Esophagus squamous epithelium (tissue), 5 donors: ENCODE measurements at places on chromosomes 4 and X.

DNA sequence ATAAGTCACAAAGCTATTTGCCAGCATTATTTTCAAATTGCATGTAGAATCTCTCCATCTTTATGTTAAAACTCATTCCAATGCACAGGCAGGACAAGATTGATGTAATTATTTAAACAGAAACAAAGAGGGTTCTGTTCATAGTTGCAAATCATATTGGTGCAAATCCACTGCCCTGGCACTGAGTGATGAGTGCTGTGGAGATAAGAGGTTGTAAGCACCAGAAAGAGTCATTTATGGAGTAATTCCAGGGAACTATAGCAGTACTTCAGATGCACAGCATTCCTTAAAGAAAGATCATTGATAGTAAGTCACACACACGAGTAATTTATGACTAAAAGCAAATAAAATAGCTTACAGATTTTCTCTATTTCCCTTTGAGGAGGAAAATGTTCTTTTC lies 337.7 kb upstream of the CTSO start:
- no peak for DNase-seq

GRCh38 chrX:140250391-140250790 lies 254.5 kb downstream of the SOX3 start:
- no peak for DNase-seq

- DNase-seq, result no peak
Observed at GRCh38 chrX:88613338-88613737, 133.7 kb upstream of the CPXCR1 start.

DNA sequence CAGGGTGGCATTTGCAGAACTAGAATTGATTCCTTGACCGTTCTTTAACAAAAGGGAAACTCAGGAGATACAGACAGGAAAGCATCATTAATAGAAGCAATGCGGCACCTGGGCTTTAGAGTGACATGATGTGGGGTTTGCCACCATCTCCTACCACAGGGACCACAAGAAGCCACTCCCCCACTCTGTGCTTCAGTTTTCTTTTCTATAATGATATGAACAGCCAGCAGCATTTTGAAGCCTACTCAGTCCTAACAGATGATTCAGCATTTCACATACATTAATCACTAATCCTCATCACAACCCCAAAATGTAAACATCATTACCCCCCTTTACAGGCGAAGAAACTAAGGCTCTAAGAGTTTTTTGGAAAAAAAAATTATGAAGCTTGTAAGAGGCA lies 22.9 kb downstream of the CCDC149 start:
- DNase-seq, result no peak

DNA sequence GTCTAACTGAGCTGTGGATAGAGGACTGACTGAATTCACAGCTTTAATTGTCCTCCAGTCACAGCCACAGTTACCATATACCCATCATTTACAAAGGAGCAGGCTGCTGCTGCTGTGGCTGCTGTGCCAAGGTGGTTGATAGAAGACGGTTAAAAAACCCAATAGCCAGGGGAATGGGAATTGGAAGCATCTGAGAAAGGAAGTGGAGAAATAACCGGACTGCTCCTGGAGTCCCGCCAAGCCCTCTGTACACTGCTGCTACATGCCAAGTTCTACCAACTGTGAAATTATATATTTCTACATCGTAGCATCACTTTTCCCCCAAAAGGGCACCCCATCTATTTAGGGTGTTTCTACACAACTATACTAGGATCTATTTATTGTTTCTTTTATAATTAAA lies 279.7 kb upstream of the ARX start:
- DNase-seq, result no peak

DNA sequence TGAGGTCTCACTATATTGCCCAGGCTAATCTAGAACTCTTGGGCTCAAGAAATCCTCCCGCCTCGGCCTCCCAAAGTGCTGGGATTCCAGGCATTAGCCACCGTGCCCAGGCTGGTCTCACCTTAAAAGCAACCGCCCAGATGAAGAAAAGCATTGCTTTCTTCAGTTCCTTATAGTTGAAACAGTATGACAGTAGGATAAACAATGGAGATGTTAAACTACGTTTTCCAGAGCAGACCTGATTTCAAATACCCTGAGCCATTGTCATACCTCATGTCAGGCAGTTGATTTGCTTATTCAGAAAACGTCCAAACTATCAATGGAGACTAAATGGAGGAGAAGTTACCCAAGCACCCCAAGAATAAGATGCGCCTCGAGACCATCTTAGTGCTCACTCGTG lies 26.3 kb upstream of the TMEM131L start:
- DNase-seq, result no peak

GRCh38 chr4:159175085-159175988 lies 72.5 kb downstream of the RAPGEF2 start:
- DNase-seq, result no peak

GRCh38 chr4:6751611-6752485 lies 30.7 kb upstream of the KIAA0232 start:
- no peak for DNase-seq

DNA sequence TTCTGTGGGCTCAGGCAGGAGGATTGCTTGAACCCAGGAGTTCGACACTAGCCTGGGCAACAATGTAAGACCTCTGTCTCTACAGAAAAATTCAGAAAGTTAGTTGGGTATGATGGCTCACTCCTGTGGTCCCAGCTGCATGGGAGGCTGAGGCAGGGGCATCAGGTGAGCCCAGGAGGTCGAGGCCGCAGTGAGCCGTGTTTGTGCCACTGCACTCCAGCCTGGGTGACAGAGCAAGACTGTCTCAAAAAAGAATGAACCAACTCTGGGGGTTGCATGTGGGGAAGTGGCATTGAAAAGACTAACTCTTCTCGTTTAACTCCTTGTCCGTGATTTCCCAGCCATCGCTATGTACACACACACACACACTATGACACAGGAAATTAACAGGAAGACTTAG lies 26.9 kb downstream of the ENOPH1 start:
- no peak for DNase-seq

GRCh38 chr4:144750348-144750747 lies 104.4 kb downstream of the HHIP start:
- DNase-seq, result no peak

DNA sequence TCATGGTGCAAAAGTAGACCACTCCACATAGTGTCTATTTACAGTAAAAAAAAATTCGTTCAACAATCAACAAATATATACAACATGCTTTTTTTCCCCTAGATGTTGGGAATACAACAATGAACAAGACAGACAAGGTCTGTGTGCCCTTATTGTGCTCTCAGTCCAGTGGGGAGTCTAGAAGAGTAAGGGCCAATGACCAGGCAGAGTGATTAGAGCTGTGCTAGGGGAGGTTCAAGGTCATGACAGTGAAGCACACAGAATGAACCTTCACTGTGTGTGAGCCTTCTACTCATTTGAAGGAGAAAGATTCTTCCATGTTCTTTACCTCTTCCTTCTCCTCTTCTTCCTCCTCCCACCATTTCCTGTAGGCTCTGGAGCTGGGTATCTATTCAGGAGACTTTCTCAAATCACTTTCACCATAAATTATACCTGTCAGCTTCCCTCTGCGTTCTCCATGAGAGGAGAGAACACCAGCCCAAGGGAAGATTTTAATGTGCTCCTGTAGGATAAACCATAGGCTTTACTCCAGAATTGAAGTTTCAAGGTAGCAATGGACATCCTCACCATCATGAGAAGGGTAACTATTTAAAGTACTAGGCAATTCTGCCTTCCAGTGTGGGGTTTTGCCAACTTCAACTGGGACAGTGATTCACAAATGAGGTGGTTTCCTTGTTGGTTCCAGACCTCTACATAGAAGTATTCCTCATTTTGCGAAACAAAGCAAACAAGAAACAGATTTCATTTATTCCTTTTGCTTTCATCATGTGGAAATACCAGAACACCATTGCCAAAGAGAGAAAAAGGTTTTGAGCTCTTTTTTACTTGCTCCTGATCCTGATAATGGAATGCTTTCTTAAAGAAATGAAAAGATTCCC lies 246.9 kb upstream of the GPC4 start:
- DNase-seq, result no peak

DNA sequence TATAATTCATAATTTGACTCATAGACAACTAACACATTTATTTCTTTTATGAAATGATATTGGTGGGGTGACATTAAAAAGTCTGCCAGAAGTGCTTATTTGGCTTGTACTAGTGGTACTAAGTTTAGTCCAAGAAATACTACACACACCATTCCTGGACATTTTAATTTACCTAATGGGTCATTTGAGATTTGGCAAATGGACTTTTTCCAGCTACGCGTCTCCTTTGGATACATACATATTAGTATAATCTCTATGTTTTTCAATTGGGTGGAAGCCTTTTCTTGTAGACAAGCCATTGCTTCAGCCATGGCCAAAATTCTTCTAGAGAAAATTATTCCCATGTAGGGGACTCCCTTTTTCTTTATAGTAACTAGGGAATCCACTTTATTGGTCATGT lies 968.5 kb downstream of the C4orf33 start:
- DNase-seq, result no peak

DNA sequence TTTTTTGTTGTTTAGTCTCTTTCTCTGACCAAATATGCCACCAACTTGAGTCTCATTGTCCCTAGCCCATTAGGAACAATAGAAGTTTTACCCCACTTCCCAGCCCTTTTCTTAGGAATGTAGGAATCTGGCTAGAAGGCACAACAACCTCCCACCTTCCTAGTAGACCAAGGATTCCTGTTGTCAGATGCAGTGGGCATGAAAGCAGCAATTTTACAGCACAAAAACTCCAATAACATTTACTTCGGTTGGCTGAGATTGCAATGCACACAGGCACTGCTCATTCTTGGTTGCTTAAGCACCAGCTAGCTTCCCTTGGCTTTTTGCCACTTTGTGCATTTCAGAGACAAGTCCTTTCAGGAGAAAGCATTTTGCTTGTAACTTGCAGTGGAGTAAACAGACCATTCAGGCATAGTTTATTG lies 312.8 kb downstream of the TENM3 start:
- no peak for DNase-seq

GRCh38 chr4:21387683-21388082 lies 560.9 kb downstream of the KCNIP4 start:
- no peak for DNase-seq

DNA sequence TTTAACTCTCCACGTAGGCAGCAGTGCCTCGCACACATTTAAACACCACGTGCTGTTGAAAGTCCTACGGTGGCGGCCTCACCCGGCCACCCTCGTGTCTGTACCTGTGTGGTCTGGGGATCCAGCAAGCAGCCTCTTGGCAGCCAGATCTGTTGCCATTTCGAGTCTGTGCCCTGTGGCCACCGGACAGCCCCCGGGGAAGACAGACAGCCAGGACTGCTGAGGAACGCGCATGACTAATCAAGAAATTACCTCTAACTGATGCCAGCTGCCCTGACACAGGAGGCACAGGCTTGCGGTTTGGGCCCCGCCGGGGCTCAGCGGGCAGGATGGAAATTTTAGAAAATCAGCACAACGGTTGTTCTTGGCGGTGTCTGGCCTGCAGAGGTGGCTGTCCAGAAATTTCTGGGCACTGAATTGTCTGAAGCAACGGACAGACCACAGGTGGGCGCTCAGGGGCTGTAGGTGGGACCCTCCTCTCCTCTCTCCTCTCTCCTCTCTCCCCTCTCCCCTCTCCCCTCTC lies 15.6 kb upstream of the ASMTL start:
- no peak for DNase-seq

GRCh38 chr4:87419578-87420249 lies 2.7 kb upstream of the NUDT9 start:
- no peak for DNase-seq

DNA sequence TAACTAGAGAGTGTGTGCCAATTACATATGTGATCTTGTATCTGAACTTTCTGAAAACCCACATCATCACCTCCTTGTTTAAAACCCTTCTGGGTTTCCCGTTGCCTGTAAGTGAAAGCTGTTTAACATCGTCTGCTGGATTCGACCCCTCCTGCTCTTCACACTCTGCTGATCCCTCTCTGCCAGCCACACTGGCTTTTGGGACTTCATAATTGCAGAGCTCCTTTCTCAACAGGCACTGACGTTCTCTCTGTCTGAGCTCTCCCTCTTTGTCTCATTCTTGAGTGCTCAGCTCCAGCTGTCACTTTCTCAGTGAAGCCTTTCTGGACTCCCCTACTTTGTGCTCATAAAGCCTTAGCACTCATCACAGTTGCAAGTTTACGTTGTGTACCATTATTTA lies 153.9 kb downstream of the CEP135 start:
- DNase-seq, result no peak

GRCh38 chr4:151426513-151426912 lies 17.5 kb downstream of the FHIP1A start:
- no peak for DNase-seq

DNA sequence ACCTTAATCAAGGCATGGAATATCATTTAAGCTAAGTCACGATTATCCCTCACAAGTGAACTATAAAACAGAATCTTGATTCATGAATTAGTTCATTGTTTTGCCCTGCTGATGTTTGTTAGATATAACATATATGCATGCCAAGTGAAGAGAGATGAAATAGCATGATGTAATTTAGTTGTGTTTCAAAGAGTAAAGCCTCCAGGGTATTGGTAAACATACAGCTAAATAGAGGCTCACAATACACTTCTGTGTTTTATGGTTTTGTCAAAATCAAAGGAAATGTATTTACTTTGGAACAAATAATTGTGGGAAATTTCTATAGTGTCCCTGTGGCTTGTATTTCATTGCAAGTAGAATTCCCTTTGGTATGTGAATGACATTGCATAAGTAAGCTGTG lies 69.0 kb upstream of the LEF1 start:
- DNase-seq, result no peak

DNA sequence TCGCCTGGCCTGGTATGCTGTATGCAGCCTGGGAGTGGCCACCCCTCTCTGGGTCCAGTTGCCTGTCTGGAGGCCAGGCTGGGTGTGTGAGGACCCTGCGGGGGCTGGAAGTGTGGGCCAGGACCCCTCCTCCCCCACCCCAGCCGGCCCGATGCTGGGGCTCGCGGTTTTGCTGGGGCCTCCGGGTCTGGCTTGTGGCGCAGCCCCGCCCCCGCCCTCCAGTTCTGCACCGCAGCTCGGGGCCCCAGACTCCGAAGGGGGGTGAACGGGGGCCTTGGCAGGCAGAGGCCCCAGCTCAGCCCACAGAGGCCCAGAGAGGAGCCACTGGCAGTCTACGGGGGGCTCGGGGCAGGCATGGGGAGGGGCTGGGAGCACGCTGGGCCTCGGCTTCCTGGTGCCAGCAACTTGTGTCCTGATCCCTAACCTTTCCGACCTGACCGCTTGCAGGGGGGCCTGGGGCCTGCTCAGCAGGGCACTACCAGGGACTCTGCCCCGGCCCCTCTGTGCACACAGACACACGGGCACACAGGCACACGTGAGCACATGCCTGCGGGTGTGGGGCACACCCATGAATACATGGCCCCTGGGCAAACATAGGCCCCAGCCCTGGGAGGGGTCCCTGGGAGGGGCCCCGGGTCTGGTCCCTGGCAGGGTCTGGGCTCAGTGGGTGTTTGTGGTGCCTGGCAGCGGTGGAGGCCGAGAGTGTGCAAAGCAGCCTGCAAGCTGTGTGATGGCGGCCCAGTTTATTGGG lies 21.4 kb upstream of the FGFR3 start:
- no peak for DNase-seq

DNA sequence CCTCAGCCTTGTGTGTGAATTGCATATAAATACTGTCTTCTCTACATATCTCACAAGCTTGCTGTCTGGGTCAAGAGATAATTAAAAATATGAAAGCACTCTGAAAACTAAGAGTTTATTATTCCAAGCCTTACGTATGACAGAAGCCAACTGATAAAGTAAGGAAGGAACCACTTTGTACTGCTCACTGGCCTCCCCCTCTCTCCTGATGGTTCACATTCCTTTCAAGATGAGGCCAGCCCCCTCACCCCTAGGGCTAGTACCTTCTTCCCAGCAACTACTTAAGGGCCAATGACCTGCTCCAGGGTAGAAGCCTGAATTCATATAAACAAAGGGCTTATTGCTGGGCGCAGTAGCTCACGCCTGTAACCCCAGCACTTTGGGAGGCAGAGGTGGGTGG lies 5.4 kb upstream of the SOWAHD start:
- no peak for DNase-seq

- no peak for DNase-seq
Observed at GRCh38 chrX:40646489-40647306, 663 bp downstream of the CXorf38 start.
